RPMI8226 (cell line): ENCODE measurements at places on chromosomes 12 and 14.

DNA sequence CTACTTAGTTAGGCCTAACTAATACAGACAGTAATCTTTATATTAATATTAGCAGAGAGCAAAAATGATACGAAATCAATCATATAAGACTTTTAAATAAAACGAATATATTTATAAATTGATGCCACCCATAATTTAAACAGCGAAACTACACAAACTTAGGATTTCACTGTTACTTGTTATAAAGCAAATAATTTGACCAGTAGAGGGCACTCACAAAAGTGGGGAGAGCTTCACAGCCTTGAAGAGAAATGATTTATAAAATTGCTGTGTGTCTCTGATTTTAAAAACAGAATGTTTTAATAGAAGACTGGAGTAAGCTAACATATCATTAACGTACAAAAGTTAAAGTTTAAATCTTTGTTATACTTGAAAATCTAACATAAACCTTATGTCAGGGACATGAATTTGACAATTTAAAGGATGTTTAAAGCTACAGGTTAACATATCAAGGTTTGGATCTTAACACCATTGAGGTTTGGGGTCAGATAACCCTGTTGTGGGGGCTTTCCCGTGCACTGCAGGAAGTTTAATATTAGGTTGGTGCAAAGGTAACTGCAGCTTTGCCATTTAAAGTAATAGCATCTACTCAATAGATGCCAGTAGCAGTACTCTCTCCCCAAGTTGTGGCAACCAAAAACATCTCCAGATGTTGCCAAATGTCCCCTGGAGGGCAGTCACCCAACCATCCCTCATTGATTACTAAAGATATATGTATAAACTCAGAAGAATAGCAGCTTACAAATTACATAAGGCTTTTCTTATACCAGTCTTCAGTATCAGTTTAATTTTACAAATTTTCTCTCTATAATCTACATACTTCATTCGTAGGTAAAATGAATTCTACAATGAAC is 9.3 kb downstream of the KRAS start:
- peak; percentile 61 for DNase-seq

DNA sequence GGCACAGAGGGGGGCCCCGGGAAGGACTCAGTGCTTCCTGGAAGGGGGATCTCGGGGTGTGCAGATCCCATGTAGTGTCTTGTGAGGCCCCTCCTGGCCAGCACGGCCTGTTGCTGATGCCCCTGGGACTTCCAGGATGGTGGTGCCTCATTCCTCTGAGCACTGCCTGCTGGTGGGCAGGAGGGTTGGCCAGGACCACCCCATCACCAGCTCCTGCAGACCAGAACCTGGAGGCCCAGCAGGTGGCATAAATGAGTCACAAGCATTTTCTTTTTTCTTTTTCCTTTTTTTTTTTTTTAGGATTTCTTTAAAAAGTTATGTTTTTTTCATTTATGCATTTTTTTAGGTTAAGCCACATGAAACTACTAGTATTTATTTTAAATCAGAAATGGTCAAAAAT is 8.0 kb downstream of the MMP17 start:
- no peak for DNase-seq

DNA sequence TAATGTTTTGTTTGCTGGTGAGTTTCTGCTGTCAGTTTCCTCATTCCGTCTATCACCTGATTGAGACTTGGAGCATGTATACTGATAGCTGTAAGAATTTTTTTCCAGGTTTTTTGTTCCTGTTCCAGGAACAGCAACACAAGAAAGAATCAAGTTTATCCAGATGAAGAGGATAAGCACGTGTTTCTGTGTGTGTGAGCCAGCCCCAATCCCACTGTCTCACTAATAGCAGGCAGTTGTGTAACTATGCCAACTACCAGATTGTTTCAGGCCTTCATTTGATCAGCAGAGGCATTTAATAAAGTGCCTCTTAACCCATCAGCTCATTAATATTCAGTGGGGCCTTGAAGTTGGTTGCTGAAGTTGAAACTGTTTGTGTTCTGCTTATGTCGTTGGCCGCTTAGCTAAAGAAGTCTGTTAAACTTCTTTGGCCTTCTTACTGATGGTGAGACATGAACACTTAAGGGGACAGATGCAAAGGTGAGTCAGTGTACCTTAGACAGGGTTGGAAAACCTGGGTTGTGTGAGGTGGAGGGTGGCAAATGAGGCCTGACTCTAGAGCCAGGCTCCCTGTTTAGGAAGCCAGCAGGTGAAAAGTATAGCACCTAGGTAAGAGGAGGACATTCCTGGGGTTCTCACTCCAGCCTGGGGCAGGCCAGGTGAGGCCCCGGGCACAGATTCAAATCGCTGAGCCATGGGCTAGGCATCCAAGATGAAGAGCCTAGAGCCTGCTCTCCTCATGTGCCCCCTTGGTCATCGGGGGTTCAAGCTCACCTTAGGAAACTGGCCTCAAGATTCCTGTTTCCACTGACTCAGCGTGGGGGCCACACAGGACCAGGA is 3.7 kb downstream of the ANKRD13A start:
- DNase-seq = no peak

DNA sequence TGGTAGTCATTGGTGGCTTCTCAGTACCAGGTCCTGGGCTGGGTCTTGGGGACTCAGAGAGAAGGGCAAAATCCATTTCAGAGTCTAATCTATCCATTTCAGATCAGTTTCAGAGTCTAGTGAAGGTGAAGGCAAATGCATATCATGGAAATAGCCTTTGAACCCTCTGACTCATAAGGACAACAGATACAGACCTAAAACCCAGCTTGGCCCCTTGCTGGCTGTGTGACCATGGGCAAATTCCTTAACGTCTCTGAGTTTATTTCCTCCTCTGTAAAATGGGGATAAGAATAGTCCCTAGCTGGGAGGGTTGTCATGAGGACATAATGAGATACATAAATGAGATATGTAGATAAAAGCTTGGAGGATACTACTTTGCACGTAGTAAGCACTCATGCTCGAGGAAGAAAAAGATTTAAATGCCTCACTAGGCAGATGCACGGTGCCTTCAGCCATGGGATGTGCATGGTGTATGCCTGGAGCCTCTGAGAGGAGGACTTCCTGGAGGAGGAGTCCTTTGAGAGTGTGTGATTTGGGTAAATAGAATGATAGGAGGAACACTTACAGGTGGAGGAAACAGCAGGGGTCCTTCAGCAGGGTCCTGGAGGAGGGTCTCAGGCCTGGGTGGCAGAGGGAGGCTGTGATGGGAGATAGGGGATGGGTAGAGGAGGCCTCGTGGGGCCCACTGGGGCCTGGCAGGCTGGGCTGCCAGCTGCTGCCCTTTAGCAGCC is 8.0 kb downstream of the DTX1 start:
- no peak for DNase-seq

DNA sequence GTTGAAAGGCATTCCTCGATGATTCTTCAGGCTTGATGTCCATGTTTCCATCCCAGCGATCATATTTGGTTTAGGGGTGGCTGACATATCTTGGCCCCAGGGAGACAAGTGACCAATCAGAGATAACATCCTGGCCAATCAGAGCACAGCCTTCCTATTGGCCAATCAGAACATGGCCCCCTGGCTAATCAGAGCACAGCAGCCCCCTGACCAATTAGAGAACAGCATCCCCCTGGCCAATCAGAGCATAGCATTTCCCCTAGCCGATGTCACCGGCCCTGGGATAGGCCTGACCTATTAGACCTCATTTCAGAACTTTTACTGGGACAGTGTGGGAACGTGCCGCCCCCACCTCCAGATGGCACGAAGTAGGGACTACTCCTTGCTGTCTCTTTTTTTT is 182.2 kb downstream of the AACS start:
- DNase-seq = no peak

DNA sequence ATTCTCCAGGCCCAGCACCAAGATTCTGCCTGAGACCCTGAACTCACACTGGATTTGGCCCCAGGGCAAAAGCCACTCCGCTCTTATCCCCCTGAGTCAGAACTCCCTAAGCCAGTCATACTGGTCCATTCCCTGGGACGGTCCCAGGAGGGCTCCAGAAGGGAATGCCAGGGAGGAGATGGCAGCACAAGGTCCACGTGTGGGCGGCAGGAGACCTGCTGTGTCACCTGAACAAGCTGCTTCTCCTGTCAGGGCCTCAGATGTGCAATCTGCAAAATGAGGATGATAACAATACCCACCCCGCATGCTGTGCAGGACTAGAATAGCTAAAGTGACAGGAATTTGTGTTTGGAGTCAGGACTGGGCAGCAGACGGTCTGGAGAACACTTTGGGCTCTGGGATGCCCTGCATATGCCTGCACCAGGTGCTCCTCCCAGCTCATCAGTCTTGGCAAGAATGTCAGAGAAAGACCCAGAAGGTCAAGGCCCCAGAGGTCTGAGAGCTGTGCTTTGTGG is 40.3 kb downstream of the CMKLR1 start:
- DNase-seq = no peak

DNA sequence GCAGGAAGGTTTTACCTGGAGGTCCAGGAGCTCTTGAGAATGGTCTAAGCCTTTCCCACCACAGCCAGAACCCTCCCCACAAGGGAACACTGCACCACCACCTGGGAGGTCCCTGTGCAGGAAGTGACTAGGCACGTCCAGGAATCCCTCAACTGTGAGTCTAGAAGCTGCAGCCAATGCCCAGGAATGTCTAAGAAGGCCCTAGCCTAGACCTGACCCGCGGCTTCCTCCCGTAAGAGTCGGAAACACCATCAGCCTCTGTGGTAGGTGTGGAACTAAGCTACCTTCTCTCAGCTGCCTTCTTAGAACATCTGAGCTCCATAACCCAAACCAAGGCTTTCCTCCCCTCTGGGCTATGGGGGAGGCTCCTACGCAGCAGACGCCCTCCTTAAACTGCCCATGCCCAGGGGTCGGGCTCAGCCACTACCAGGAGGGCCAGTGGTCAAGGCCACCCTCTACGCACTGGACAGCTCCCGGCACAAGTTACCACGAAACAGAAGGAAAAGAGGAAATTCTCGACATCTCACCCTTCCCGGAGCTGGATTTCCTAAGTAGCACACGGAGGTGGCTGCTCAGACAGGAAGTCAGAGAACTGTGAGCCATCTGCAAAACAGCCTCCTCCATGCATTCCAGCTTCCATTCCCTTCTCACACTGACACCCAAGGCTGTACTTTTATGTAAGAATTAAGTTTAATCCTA is 25.5 kb downstream of the ZFYVE21 start:
- DNase-seq = no peak

GRCh38 chr14:99754141-99755067 is 38.8 kb upstream of the EML1 start:
- no peak for DNase-seq

DNA sequence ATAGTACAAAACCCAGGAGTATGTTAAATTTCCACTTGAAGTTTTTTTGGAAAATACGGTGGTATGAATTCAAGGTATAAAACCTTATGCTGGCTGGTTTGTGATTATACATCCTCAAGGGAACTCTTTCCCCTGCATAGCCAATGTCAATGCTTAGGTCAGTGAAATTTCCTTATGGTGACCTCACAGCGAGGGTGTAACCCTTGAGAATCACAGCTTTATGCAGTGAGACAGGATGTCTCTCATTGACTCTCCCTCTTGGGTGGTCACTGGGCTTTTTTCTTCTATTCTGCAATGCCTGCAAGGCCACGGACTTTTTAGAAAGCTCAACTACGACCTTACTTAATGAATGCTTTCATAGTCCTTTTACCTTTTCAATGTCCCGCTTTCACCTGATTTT is 64.4 kb downstream of the TMTC1 start:
- no peak for DNase-seq

DNA sequence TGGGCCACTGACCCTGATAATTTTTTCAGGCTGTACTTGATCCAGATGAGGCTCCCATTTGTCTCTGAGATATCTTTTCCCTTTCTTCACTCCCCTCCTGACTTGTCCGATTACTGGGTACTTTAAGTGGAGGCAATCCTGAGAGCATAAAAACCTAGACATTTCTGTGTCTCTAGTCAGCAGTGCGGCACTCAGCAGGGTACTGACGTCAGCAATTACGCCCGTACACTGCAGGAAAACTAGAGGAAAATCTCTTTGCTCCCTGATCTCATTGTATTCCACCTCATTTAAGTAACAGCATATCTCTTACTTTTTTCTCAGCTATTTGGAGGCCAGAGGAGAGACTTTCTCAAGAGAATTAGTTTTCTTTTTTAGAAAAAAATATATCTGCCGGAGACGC is 315.5 kb upstream of the OR4E1 start:
- no peak for DNase-seq

DNA sequence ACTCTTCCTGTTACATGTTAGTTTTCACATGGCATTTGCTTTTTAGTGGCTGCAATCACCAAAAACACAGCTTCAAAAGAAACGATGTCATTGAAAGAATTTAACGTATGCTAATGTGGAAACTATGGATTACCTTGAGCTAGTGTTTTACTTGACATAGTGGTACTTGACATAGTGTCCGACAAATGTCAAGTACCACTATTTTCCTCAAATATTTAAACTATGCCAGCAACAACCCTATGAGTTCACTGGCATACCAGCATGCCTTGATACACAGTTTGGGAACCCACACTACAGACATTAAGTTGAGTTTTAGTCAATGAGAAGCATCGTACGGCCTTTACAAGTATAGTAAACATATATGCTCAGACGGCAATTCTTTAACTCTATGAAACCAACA is 560.3 kb downstream of the GALC start:
- no peak for DNase-seq

GRCh38 chr12:41108032-41108431 is 80.1 kb upstream of the PDZRN4 start:
- DNase-seq = no peak

DNA sequence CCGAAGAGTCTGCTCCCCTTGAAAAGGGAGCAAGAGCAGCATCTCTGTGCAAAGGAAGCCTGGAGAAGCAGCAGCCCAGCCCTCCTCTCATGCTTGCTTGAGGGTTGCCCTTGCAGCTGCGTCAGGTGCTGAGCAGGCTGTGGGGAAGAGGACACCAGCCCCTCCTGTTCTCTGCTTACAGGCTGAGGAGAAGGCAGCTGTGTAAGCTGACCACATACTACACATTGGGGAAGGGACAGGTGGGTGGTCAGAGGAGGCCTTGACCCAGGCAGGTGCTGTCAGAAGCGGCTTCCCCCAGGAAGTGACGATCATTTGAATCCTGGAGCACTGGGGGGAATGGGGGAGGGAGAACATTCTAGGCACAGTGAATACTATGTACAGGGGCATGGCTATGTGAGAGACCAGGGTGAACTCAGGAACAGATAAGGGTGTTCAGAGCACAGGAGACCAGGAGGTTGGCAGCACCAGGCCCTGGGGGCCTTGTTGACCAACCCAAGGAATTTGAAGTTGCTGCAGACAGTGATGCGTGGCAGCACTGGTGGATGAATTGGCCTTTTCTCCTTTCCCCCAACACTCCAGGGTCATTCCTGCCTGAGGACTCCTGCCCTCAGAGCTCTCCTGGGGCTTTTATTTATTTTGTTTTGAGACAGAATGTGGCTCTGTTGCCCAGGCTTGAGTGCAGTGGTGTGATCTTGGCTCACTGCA is 2.7 kb upstream of the KLC1 start:
- peak; percentile 42 for DNase-seq
